ENCODE measurements at places on chromosomes 11 and 22.

- no peak for DNase-seq
Measured at GRCh38 chr22:48892578-48893287, 934.9 kb downstream of the BRD1 start.

GRCh38 chr11:113234888-113235287, 79.5 kb upstream of the TTC12 start:
- no peak for DNase-seq

DNA sequence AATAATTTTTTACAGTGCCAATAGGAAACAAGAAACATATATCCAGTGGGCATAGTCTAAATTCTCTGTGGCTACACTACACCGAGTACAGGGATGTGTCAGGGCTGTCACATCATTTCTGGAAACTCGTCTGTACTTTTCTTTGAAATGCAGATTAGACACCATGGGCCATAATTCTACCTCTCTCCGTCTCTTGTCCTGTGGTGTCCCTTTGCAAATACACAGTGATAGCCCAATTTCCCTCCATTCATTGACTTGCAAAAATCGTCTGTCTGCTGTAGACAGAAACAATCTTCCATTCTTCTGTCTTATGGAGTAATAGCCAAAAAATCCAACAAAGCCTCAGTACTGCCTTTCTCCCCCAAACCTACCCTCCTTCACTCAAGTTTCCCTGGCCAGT, 487.1 kb upstream of the ANO3 start:
- no peak for DNase-seq

DNA sequence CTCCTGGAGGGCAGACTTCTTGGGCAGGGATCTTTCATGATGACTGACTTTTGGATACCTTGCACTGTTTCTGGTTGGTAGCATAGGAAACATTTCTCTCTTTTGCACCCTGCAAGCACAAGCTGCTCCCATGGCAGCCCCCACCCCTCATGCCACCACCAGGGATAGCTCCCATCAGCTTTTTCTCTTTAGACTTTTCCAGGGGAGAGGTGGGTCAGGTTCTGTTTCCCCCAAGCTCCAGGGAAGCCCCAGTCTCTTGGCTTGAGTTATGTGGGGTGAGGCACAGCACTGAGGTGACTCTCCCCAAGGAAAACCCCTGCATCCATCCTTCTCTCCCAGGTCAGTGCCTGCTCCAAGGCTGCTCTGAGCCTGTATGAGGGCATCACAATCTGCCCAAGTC, 22.5 kb downstream of the LRRC32 start:
- no peak for DNase-seq

GRCh38 chr11:130160498-130161155, 1.0 kb downstream of the ST14 start:
- DNase-seq: no peak

DNA sequence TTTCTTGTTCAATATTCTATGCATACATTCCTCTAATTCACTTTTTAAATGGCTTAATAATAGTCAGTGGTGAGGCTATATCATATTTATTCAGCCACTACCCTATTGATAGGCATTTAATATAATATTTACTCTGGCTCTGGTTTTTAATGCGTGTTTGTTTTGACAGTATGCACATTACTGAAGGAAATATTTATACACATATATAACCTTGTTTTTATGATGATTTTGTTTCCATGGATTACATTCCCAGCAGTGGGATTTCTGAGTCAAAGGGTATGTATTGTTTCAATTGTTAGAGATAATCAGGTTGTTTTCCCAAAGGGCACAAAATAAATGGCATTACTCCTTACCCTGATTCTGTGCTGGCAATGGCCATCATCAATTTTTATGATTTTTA, 105.8 kb downstream of the UVRAG start:
- no peak for DNase-seq

- DNase-seq: no peak
Measured at GRCh38 chr11:72741849-72742512, 10.2 kb downstream of the ARAP1 start.

DNA sequence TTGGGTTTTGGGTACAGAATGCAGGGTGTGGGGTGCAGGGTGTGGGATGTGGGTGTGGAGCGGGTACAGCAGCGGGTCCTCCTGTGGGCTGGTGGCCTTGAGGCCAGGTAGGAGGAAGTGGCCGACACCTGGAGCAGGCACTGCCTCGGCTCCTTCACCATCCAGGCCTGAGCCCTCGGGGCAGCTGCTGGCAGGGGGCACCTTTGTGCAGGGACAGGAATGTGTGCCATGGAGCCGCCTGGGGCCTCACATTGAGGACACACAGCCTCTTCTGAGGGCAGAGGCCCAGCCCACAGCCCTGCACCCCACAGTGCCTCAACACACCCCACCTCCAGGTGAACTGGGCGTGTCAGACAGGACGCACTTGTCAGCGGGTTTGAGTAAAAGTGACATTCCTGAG, 984.0 kb downstream of the BRD1 start:
- no peak for DNase-seq

- DNase-seq: no peak
Measured at GRCh38 chr22:23058063-23058462, 12.3 kb upstream of the GNAZ start.

GRCh38 chr11:133793271-133794035, 51.9 kb downstream of the SPATA19 start:
- no peak for DNase-seq

GRCh38 chr22:48975316-48975741, 852.3 kb downstream of the BRD1 start:
- DNase-seq: no peak

GRCh38 chr11:79352349-79352703, 88.5 kb downstream of the TENM4 start:
- no peak for DNase-seq

GRCh38 chr11:59207988-59208451, 4.7 kb downstream of the MPEG1 start:
- peak; percentile 51 for DNase-seq

- DNase-seq: no peak
Measured at GRCh38 chr11:34395916-34396550, 38.2 kb upstream of the ABTB2 start.

GRCh38 chr11:120914601-120915000, 109.3 kb upstream of the TBCEL start:
- DNase-seq: no peak

DNA sequence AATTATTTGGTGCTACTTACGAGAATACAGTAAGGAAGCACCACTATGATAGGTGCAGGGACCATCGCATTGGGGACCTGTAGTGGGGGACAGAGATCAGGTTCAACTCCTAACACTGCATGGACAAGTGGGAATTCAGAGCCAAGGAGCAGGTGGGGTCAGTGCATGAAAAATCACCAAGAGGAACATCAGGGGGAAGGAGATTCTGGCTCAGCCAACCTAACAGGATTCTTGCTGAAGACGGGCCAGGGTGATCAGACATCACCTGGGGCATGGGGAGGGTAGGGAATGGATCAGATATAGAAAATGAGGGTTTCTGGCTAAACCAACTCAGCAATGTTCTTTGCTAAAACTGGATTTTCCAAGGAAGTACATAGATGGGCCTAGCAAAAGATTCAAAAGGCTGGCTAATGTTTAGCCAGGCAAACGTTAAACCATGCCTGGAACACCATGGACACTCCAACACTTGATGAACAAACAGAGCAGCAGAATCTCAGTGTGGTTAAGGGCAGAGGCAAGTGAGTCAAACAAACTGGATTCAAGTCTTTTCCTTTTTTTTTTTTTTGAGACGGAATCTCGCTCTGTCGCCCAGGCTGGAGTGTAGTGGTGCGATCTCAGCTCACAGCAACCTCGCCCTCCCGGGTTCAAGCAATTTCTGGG, 70.0 kb downstream of the MICAL3 start:
- no peak for DNase-seq

DNA sequence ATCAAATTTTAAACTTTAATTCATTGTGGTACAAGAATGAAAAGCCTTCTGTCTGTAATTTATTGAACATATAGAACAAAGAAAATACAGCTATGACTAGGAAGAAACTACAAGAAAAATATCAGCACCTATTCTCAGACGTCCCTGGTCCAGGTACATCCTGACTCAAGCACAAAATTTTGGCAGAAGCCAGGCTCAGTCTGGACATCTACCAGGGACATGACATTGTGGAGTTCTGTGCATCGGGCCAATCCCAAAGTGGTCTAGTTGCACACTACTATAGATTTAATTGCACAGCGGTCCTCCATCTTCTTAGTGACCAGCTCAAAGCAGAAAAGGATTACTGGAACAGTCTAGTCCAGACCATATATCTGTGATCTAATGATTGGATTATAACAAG, 15.7 kb upstream of the CD59 start:
- DNase-seq: no peak

DNA sequence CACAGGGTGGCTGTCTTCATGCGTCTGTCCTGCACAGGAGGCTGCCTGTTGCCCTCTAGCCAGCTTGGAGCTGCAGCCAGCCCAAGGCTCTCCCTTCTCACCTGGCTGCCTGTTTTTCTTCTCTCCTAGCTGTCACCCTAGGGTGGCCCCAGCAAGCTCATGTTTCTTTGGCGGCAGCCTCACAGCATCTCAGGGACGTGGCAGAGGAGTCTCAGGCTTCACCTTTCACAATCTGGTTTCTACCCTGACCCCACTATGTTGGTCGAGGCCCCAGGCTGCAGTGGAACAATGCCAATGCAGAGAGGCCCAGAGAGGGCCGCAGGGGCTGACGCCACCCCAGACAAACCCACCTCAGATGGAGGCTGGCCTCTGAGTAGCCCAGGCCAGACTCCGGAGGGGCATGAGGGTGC, 2.5 kb upstream of the CLDN5 start:
- DNase-seq: no peak

GRCh38 chr22:30943368-30943767, 25.2 kb downstream of the MORC2 start:
- DNase-seq: peak; percentile 73

- DNase-seq: no peak
Measured at GRCh38 chr11:130170345-130170744, 10.8 kb downstream of the ST14 start.

DNA sequence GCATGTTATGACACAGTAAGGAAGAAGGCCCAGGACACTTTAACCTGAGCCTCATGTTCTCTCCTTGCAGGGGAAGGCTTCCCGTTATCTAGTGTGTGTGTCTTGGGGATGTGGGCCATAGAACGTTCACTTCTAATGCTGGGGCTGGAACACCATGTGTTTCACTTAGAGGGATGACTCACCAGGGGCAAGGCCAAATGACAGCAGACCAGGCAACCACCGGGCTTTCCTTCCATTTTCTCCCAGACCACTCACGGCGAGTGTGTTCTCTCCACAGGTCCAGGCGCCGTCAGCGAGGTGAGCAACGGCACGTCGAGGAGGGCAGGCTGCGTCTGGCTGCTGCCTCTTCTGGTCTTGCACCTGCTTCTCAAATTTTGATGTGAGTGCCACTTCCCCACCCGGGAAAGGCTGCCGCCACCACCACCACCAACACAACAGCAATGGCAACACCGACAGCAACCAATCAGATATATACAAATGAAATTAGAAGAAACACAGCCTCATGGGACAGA, 964.4 kb downstream of the NTM start:
- no peak for DNase-seq

DNA sequence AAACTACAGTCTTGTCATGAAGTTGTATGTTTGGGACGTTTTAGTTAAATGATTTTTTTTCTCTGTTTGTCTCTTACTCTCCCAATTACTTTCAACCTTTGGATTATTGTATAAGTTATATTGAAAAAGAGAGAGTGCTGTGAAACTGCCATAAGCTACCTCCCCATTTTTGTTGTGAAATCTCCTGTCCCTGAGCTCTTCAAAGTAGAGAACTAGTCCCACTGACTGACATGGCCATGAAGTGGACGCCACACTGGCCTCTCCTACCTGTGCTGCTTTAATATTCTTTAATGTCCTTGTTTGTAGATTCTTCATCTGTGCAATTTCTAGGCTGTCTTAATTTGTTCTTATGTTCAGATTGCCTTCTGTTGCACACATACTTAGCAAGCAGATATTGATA, 56.3 kb downstream of the PPFIA1 start:
- DNase-seq: no peak

- DNase-seq: no peak
Measured at GRCh38 chr11:41458641-41459040, 811 bp downstream of the LRRC4C start.

- no peak for DNase-seq
Measured at GRCh38 chr11:30605036-30605605, 19.0 kb upstream of the MPPED2 start.

DNA sequence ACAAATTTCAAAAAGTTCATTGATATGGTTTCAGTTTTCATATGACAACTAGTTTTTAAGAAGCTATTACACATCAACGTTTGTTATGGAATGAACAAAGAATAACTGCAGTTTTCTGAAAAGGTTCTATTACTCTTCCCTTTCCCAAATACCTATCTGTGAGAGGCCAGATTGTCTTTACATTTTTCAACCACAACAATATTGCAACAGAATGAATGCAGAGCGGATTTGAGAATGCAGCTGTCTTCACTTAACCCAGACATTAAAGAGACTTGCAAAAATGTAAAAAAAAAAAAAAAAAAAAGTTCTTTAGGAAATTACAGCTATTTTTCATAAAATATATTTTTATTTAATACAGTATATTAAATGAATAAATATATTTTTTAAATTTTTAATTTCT, 250.8 kb downstream of the DDX10 start:
- no peak for DNase-seq

DNA sequence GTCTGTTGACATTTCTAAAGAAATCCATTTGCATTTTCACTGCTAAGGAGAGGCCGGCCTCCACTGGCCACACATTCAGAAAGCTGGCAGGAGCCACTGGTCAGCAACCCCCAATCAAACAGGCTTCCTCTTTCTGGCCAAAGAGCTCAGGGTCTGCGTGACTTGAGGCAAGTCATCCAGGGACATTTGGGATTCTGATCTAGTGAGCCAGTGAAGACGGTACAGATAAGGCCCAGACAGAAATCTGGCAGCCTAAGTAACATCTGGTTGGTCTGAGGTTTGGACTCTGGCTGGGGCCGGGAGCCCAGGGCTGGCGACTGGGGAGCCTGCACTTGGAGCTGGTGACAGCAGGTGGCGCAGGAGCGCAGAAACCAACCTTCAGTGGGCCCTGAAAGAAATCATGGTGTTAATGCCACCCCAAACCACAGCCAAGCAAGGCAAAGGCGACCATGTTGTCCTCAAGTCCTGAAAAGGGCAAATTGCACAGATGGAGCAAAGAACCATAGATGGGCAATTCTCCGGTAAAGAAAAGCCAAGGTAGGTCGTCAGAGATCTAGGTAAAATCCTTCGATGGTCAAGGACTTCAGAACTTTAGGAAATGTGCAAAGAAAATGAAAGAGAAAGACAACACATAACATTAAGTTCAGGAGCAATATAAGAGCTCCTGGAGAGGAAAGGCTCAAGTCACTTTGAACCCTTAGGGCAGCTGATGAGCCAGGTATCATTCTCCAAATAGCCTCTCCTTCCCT, 99.4 kb upstream of the BLID start:
- DNase-seq: no peak

DNA sequence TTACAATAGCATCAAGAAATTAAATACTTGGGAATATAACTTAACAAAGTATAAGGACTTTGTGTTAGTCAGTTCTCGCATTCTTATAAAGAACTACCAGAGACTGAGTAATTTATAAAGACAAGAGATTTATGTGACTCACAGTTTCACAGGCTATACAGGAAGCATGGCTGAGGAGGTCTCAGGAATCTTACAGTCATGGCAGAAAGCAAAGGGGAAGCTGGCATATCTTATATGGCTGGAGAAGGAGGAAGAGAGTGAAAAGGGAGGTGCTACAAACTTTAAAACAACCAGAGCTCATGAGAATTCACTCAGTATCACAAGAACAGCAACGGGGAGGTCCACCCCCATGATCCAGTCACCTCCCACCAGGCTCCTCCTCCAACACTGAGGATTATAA, 32.0 kb upstream of the CCDC134 start:
- DNase-seq: no peak

- DNase-seq: no peak
Measured at GRCh38 chr11:122937983-122938382, 43.7 kb downstream of the BSX start.
